ENCODE measurements at places on chromosomes 1 and 21.

DNA sequence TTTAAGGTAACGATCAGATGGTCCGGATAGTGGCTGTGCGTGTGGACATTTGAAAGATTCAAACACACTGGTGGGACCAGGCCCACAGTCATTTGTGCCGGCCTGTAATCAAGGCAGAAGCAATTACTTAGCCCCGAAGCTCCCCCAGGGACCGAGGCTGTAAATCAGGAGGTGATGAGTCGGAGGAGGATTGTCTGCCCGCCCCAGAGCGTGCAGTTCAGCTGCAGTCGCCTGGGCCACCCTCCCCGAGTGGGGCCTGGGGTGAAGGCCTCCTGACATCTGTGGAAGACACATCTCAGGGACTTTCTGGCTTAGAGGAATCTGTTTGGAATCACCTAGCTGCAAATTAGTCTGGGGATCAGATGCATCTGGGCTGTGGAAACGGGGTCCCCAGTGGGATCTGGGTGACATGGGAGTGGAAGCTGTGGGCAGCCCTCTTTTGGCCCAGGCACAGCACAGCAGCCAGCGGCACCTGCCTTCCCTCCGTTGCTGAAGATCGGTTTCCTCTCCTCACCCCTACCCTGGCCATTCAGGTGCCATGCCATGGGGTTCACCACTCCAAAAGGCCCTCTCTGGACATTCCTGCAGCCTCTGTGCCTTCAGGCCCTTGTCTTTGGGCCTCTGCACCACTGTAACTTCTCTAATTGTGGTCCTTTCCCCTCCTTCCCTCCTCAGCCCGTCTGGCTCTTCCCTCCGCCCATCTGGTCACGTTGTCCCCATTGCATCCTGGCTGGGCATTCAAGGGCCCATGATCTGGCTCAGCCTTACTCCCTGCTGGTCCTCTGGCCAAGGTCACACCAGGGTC lies 25.7 kb downstream of the LHX4 start:
- no peak for DNase-seq

DNA sequence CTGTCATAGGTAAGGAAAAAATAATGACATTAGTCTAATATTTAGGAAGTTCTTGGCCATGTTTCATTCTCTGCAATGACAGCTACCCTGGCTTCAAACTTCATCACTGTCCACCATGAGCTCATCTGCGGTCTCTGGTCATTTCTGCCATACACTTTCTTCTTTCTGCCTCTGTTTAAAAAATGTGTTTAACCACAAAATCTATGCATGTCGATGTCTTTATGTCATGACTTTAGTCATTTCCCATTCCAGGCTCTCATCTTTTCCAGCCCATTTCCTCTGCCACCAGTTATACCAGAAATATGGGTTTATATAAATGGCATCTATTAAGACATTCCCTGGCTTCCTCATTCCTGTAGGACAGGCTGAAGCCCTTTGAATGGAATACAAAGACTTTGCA lies 68.5 kb upstream of the DUSP10 start:
- DNase-seq, result no peak

DNA sequence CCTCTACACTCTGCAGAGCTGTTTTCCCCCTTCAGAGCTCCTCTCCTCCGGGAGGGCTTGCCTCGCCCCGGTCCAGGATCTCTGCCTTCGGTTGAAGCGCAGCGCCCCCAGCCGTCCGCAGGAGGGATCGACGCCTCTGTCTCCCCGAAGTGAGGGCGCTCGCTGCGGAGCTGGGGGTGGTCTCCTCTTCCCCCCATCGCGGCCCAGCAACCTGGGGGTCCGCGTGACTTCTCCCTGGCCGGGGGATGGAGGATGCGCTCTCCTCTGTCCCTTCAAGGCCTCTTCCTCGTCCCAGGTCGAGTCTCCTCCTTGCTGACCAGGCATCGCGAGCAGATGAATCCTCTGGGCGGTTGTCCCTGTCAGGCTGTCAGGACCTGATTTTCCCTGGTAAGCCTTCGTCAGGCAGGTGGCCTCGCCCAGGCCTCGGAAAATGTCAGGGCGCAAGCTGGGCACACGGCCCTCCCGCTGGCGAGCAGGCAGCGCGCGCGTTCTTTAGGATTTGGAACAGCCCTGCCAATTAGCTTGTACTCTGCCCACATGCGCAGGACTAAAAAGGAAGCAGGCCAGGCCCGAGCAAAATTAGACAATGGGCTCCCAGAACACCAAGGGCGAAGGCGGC lies 90.5 kb downstream of the EDEM3 start:
- DNase-seq, result peak; percentile 78

- no peak for DNase-seq
Observed at GRCh38 chr1:228978484-228979324, 243.4 kb downstream of the RHOU start.

GRCh38 chr1:108893141-108893530 lies 16.4 kb downstream of the GPSM2 start:
- no peak for DNase-seq

- no peak for DNase-seq
Observed at GRCh38 chr1:207048041-207048440, 3.0 kb downstream of the YOD1 start.

DNA sequence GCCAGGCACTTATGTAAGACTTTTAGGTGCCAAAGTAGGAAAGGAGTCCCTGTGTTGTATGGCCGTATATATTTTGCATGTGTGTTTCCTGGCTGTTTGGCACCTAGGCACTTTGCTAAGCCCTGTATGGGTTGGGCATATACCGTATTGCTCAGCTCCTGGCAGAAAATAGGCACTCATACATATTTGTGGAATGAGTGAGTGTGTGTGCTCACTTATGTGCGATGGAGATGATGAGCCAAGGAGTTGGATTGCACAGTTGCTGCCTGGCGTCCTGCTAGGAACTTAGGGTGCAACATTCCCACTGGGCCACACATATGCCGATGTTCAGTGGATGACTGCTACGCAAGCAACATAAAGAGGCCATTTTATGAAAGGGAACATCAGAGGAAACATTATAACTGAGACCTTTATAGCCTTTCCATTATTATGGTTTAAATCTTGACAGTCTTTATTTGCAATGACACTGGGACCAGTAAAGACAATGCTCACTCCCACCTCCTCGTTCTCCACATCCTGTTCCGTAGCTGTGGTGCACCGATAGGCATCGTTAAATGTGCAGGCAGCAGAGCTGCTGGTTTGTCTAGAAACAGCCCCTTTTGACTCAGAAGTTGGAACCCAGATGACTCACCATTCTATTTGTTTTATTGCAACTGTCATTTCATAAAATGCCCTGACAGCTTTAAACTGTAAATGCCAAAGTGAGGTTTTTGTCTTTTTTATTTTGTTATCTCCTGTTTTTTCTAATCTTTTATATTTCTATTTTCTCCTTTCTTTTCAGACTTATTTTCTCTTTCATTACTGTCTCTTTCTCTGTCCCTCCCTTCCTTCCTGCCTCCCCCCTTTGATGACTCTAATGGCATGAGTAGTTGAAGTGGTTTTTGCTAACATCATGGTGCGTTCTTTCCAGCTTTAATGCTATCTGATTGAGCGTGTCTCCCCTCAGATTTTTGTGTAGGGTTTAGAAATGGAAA lies 36.1 kb downstream of the PEX14 start:
- DNase-seq, result peak; percentile 29

DNA sequence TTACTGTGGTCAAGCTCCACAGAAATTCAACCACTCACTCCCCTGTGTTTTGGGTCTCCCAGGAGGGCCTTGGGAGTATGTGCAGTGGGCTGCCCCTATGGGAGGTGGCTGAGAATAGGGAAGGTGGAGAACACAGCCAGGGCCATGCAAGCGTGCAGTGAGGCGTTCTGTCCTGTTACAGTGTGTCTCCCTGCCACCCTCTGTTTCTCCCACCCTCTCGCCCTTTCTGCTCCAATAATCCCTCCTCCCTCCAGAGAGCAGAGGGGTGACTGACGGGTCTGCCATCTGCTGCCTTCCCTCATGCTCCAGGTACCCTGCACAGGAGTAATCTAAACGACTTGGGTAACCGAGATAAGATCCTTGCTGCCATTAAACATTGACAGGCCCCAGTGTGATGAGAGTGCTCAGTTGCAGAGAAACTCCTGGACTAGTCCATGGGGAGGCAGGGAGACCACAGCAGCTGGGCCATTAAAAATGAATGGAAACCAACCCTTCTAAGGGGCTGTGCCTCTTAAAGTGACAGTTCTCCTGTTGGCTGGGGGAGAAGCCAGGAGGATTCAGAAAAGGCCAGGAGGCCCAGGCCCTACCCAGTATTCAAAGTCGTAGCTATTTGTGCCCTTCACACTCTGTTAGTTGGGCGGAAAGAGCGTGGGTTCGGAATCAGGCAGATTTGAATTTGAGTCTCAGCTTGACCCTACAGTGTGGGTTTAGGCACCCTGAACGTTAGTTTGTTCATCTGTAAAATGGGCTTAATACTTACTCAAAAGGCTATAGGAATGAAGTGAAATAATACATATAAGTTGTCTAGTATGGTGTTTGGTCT lies 22.4 kb upstream of the BTG2 start:
- DNase-seq, result no peak

- DNase-seq, result no peak
Observed at GRCh38 chr1:210294999-210295745, 33.5 kb upstream of the HHAT start.

DNA sequence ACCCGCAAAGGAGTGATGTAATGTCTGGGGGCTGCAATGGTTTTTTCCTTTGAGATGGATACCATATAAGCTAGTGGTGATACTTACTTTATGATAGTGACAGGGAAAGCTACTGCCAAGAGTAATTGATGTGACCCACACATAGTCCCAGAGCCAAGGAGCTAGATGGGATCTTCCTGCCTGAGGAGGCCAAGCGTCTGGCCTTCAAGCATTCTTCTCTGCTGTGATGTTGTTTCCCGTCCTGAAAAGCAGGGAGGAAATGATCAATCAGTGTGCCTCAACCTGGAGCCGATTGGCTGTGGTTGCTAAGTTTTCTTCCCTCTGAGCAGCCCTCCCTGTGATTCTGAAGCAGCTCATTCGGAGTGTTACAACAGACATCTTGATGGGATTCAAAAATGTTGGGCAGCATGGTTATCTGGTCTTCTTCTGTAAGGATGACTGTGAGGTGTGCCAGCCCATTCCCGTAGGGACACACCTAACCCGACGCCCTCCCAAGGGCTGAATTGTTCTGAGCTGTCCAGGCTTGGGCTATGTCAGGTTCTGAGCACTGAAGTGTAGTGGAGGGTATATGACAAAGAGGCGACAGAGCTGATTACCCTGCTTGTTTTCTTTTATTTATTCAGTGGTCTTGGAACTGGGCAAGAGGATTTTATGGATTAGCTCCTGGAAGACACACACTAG lies 56.7 kb downstream of the UCK2 start:
- DNase-seq, result no peak

DNA sequence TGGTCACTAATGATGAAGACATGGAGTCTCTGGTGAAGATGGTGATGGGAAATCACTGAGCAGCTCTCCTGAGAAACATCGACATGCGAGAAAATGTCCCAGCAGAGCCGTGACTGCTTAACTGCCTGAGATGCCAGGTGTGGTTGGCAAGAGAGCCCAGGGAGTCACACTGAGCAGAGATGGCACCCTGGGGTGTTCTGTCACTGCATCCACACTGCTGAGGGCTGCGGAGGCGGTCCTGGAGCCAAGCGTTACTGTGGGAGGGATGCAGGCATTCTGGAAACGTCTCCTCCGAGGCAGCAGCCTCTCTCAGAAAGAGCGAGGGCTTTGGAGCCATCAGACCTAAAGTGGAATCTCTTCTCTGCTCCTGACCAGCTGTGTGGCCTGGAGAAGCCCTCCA lies 57.2 kb downstream of the EPHB2 start:
- peak; percentile 52 for DNase-seq

DNA sequence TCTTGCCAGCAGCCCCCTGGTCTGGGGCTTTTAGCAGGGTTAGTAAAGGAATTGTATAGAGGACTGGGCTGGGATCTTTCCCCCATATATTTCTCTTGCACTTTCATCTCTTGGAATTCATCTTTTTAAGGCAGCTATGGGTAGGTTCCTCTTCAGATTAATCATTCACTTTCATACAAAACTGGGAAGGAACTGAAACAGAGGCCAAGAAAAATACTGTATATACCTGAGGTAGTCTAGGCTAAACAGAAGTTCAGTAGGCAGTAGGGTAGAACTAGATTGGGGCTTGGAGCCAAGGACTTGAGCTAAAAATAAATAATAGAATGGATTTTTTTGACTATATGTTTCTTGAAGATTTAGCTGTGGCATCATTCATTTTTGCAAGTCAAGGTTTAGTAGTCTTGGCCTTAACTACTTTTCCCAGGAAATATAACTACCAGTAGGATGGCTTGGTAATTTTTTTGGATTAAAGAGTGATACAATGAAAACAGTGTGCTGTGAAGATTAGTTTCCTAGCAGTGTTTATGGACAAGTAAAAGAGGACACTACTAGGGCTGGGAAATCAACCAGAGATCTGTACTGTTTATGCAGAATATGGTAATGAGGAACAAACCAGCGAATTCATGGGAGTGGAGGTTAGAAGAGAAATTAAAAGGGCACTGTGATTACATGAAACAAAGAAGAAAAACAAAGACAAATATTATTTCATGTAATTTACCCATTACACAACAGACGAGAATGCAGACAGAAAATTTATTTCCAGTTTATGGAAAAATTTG lies 50.9 kb upstream of the PTGS2 start:
- DNase-seq, result no peak

DNA sequence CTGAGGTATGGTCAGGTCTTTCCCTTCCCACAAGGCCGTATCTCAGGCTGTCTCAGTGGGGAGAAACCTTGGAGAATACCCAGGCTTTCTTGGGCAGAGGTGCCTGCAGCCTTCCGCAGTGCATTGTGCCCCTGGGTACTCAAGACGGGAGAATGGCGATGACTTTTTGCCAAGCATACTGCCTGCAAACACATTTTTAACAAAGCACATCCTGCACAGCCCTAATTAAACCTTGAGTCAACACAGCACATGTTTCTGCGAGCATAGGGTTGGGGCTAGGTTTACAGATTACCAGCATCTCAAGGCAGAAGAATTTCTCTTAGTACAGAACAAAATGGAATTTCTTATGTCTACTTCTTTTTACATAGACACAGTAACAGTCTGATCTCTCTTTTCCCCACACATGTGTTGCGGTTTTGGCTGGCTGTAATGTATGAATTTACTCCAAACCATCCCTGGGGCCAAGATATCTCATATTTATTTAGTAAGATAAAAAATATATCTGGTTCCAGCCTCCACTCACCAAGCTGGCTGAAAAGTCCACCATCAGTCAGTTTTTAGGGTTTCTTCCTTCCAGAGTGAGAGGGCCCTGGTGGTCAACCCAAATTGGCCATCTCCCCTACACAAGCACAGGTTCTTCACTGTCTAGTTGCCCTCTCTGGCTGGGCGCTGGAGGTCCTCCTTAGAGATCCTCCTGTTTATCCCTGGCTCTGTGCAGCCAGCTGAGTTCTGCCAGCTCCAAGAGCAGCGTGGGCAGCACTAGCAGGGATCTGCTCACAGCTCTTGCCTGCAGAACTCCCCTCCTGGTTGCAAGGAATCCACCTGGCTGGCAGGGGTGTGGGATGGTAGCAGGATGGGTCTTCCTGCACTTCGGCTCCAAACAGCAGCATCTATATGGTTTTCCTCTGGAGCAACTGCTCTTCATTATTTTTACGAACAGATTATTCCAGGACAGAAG lies 2.6 kb downstream of the FAAH start:
- peak; percentile 42 for DNase-seq

- DNase-seq, result no peak
Observed at GRCh38 chr1:167625040-167625823, 4.8 kb upstream of the RCSD1 start.

Measured in occipital lobe (tissue), 3 donors.